ENCODE measurements at places on chromosomes 12 and 14.

DNA sequence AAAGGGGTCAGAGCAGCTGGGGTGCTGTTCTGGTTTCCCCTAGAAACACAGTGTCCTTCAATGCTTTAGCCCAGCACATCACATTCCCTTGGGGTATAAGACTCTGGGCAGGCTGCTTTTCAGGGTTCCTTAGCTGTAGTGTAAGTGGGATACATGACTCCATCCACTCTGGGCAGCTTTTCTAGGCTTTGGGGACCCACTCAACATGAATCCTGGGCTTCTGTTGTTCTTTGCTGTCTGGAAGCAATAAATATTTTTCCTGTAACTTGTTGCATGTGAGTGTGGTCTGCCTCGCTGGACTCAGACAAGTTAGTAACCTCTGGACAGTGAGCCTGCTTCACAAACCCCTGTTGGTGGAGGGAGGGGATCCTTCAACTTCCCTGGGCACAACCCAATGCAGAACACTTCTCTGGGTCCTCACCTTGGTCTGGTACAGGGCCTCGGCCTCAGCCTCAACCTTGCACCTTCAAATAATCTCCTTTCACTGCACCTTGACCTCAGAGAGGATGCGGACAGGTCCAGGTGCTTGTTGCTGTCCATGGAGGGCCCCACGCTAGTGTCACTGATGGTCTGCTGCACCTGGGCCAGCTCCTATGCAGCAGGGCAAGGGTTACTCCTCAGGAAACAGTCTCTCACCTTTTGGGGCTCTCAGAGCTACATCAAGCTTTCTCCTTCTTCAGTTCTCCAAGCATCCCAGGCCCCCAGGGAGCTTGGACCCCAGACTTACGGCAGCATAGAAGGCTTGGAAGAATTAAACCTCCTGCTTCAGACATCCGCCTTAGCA, 13.5 kb upstream of the KRT73 start:
- no peak for DNase-seq

DNA sequence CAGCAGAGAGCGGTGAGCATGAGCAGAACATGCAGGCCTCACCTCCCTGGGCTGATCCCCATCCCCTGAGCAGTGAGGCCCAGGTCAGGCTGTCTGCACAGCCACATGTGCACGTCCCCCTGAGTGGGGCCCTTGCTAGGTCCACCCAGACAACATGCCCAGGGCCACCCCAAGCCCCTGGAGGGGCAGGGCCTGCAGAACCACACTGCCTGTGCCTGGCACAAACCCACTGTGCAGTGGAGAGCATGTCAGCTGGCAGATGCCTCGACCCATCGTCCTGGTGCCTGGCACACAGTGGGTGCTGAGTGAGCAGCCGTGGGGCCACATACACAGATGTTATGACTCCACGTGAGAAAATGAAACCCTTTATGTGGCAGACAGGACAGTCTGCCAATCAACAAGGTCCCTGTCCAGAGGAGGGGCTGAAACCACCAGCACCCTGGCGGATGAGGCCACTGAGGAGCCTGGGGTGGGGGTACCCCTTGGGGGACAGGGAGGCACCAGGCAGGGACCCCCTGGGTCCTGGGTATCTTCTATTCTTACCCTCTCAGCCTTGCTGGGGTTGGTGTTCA, 8.3 kb downstream of the ANHX start:
- DNase-seq, result no peak

DNA sequence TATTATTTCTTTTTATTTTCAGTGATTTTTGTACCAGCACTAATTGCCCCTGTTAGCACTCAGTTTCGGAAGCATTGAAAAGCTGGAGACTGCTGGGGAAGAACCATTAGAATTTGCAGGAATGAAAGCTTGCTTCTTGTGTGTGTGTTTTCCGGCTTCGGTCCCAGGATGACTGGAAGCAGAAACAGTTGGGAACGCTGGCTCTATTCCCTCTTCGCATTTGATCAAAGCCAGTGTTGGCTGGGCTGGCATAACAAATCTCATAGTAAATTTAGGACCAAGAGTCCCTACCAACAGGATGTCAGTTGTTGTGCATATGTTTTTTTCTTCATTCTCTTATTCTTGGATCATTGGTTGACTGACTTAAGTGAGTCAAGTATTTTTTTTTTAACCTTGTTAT, 53.6 kb upstream of the TRAF3 start:
- no peak for DNase-seq

- no peak for DNase-seq
Observed at GRCh38 chr12:66367015-66367667, 64.8 kb downstream of the HELB start.

GRCh38 chr14:77027538-77028383, 747 bp downstream of the IRF2BPL start:
- peak; percentile 61 for DNase-seq

DNA sequence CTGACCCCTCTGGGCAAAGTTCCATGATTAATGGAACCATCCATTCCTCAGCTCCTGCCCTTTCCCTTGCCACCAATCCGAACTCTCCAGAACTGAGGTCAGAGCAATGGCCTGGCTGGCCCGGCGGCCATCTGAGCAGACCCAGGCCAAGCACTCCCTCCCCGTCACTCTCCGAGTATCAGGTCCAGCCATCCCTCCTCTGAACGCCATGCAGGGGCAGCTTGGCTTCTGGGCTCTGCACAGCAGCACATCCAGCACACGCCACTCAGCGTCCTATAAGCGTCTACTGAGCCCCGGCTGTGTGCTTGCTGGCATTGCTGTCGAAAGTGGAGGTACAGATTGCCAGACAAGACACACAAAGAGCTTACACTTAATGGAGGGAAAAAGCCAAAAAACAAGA, 34.3 kb upstream of the VWF start:
- DNase-seq, result no peak

DNA sequence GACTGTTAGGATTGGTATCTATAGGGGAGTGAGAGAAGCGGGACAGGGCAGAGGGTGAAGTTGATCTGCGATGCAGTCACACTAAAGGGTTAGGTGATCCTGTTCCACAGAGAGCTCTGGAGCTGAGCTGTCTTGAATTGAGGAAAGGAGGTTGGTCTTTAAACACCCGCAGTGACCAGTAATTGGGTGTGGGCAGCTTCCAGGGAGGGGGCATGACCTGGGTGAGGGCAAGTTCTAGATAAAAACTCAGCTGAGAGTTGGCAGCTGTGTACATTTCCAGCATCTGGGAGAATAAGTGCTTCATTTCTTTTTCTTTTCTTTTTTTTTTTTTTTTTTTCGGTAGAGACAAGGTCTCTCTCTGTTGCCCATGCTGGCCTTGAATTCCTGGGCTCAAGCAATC, 35.1 kb downstream of the RDH12 start:
- DNase-seq, result no peak

- DNase-seq, result no peak
Observed at GRCh38 chr14:92905667-92906066, 17.3 kb upstream of the CHGA start.

DNA sequence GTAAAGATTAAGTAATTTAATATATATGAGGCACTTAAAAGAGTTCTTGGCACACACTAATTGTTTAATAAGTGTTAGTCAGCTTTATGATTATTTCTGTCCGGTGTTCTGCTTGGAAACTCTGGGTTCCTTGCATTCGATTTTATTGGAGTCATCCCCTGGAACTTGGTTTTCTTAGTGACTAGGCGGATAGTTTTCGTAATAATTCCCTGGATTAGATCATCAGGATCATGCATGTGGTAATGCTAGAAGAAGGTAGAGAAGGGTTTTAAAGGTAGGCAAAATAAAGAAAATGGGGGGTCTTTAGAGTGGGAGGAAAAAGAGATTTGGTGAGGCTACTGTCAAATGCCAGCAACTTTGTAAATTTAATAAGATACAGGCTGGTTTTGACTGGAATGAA, 88.4 kb downstream of the MYF5 start:
- no peak for DNase-seq

DNA sequence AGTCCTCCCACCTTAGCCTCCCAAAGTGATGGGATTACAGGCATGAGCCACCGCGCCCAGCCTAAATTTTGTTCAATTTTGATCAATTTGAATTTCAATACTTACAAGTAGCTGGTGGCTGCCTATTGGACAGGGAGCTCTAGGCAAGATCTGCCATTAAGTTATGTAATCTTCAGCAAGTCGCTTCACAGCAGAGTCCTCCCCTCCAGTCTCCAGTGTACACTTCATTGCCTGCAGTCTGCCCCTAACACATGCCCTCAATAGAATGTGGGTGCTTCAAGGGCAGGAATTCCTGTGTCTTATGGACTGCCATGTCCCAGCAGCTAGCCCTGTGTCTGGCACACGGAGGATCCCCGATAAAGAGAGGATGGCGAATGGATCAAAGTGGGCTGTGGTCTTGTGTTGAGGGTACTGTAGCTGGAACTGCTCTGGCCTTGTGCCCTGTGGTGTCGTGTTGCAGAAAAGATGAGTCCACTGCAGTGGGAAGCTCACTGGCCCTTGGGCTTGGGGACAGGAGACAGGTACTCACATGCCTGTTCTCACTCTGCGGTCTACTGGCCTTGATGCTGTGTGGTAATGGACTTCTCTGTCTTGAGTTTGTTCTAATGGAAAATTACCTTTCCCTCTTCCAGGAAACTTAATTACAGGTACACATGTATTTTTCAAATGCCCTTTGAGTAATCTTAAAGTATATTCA, 67.6 kb downstream of the TECPR2 start:
- DNase-seq, result no peak

DNA sequence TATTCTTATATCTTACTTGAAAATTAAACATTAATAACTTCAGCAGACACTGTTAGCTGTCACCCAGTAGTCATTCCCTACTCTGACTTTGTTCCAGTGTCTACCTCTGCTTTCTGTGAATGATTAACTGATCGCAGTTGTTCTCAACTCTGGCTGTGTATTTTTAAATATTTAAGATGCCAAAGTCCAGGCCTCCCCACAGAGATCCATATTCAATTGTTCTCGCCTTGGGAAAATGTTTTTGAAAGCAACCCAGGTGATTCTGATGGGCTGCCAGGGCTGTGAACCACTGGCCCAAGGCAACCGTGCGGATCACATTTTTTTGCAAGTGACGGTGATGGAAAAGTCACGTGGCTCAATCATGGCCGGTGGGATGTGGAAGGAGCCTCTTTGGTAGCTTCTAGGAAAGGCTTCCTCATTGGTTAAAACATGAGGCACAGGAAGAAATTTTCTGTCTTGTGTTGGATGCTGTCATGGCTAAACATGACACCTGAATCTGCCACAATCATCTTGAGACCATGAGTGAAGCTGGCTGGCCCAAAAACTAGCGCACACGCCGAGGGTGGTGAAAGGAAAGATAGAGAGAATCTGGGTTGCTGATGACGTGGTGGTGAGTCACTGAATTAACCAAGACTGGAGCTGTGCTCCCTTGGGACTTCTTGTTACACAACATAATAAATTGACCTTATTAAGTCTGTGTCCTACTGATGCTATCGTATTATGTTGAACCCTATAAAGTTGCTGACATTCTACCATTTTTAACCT, 37.2 kb downstream of the RDH12 start:
- DNase-seq, result no peak

DNA sequence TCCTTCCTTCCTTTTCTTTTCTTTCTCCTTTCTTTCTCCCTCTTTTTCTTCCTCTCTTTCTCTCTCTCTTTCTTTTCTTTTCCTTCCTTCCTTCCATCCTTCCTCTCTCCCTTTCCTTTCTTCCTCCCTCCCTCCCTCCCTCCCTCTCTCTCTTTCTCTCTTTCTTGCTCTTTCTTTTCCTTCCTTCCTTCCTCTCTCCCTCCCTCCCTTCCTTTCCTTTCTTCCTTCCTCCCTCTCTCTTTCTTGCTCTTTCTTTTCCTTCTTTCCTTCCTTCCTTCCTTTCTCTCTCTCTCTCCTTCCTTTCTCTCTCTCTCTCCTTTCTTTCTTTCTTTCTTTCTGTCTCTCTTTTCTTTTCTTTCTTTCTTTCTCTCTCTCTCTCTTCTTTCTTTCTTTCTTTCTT, 207.6 kb downstream of the ATP23 start:
- no peak for DNase-seq

GRCh38 chr12:12721176-12721751, 4.1 kb downstream of the CDKN1B start:
- DNase-seq, result peak; percentile 37

All from NCI-H187 (cell line).